Astrocyte (in vitro differentiated cells and primary cell): ENCODE measurements at places on chromosomes 3 and 15. TPM values are rescaled to one million over a fixed set of nuclear protein-coding genes. Genes with fewer than 3 reads are reported as not detected.

DNA sequence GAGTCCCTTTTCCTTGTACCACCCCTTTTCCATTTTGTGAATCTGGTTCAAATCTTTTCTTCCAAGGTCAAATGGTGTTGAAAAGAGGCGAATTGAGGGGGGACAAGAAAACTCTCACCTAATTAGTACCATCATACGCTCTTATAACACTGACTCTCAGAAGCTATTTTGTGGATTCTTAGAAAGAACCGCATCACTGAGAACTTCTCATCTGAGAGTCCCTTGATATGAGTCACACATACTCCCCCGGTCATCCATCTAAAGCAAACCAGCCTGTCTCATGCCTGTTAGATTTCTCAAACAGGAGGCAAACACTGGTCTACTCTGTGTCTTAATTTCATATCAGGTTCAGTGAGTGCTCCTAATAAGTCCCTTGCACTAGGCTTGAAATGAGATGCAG is 76.5 kb upstream of the SPRED1 start:
- no peak overlapping the region for H3K27ac ChIP-seq

DNA sequence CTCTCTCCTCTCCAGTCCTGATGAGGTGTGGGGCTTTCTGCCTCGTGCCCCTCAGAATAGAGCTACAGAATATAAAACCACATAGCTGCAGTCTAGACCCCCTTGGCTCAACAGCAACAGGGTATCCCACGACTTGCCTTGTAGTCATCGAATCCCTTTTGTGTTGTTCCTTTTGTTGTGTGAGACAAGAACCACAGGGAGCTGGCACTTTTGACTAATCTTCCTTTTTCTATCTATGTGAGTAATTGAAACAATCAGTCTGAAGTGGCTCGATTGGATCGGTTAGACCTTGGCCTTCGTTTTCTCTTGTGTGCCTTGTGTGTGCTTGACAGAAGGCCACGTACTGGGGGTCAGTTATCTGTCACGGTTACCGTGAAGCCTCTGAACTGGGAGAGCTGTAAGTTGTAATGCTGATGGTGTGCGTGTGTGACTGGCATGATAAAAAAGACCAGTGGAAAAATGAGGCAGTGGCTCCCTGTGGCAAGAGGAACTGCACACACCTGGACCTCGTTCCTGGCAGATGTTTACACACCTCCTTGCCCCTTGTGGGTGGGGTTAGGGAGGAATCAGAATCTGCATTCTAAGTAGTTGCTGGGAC is 23.2 kb upstream of the IQCF6 start:
- no peak for DNase-seq
- peaks cover 12% of the 10 kb centered on the region for H3K27me3 ChIP-seq
- H3K36me3 ChIP-seq = no peaks in the 10 kb centered on the region
- no peaks in the 10 kb centered on the region for H3K4me1 ChIP-seq
- H3K27ac ChIP-seq = no peak overlapping the region

DNA sequence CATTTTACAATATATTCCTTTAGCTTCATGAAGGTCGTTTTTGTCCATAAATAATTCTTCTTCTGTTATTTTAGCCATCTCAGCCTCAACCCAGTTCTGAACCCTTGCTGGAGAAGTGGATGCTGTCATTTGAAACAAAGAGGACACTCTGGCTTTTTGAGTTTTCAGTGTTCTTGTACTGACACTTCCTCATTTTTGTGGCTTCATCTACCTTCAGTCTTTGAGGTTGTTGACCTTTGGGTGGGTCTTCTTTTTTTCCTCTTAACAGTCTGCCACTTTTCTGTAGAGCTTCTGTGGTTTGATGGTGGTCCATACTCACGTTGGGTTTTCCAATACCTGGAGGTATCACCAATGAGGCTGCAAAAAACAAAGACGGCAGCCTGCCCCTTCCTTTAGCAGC is 650.9 kb downstream of the PDCD6IP start:
- no peaks in the 10 kb centered on the region for H3K27me3 ChIP-seq
- DNase-seq = no peak
- no peak overlapping the region for H3K27ac ChIP-seq
- no peaks in the 10 kb centered on the region for H3K36me3 ChIP-seq

DNA sequence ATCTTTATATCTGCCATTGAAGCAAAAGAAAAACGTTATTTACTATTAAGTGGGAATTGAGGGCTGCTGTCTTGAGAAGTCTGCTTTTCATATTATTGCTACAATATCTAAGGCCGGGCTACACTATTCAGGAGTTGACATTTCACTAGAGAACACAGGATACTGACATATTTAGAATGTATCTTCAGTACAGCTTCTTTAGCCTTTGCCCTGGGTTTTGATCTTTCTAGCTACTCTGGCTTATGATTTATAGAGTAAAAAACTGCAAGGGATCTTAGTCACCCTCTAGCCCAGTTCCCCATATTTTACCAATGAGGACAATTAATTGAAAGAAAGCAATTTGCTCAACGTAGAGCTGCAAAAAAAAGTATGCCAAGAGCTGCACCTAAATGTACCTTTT is 307.4 kb upstream of the DPPA4 start:
- H3K27me3 ChIP-seq = no peaks in the 10 kb centered on the region
- H3K4me1 ChIP-seq = no peaks in the 10 kb centered on the region
- no peak overlapping the region for H3K4me3 ChIP-seq
- no peak for DNase-seq

GRCh38 chr15:62798536-62798935 is 244.0 kb upstream of the TPM1 start:
- no peak for DNase-seq
- no peaks in the 10 kb centered on the region for H3K4me1 ChIP-seq
- H3K4me3 ChIP-seq = no peak overlapping the region

GRCh38 chr3:9347887-9348286 is 15.0 kb upstream of the THUMPD3 start:
- H3K27ac ChIP-seq = peak overlapping the region; percentile 74
- H3K36me3 ChIP-seq = no peaks in the 10 kb centered on the region
- DNase-seq = peak; percentile 96
- peaks cover 35% of the 10 kb centered on the region for H3K4me1 ChIP-seq
- H3K4me3 ChIP-seq = no peak overlapping the region

GRCh38 chr3:19972054-19972453 is 25.2 kb downstream of the RAB5A start:
- DNase-seq = peak; percentile 43
- H3K4me3 ChIP-seq = no peak overlapping the region
- no peak overlapping the region for H3K27ac ChIP-seq
- peaks cover 4% of the 10 kb centered on the region for H3K4me1 ChIP-seq
- H3K36me3 ChIP-seq = peaks cover 20% of the 10 kb centered on the region
- no peaks in the 10 kb centered on the region for H3K27me3 ChIP-seq

DNA sequence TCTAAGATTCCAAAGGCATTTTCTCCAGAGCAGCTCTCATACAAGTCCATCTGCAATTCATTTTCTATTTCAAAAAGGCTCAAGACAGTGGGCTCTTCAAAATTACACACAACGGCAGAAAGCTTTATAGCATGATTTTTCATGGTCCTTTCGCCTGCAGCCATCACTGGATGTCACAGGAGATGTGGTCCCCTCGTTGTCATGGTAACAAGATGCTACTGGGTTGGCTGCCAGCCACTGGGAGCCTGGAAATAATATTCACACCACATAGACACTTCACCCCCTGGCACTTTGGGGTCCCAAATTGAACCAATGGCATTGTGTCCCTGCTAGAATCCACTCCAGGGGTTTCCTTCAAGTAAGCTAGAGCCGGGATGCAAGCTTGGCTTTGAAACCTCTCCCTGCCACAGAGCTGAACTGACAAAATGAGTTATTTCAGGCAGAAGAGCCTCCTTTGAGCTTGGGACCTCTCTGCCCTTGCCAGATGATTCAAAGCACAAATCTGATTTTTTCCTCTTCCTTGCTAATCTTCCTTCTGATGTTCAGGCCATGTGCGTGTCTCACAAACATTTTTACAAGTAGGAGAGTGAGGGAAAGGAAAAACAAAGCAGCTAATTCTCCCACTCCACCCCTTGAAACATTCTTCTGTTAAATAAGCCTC is 512.6 kb upstream of the ADAMTS9 start:
- H3K4me1 ChIP-seq = no peaks in the 10 kb centered on the region
- H3K27ac ChIP-seq = no peak overlapping the region
- no peaks in the 10 kb centered on the region for H3K36me3 ChIP-seq

GRCh38 chr3:151210676-151211381 is 7.8 kb upstream of the GPR171 start:
- no peak for DNase-seq
- H3K36me3 ChIP-seq = no peaks in the 10 kb centered on the region
- H3K27me3 ChIP-seq = no peaks in the 10 kb centered on the region
- no peak overlapping the region for H3K4me3 ChIP-seq
- H3K4me1 ChIP-seq = no peaks in the 10 kb centered on the region
- H3K27ac ChIP-seq = no peak overlapping the region

DNA sequence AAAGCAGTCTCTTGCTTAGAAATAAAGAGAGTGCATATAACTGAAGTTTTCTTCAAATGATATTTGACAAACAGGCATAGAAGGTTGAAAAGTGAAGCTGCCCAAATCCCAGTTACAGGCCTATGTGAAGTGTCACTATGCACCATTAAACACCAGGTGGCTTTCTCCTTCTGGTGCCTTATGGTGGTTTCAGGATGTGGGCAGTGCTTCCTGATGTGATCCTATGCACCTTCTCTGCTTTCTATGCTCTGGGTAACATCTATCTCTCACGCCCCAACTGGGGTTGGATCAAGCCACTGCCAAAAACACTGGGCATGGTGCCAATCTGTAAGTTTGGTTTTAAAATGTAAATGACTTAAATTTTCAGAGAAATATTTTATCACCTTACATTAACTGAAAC is 744.7 kb downstream of the TUSC7 start:
- DNase-seq = no peak
- H3K27ac ChIP-seq = no peak overlapping the region
- no peaks in the 10 kb centered on the region for H3K27me3 ChIP-seq
- no peak overlapping the region for H3K4me3 ChIP-seq
- H3K36me3 ChIP-seq = no peaks in the 10 kb centered on the region

- no peaks in the 10 kb centered on the region for H3K4me1 ChIP-seq
- H3K27ac ChIP-seq = no peak overlapping the region
- no peaks in the 10 kb centered on the region for H3K27me3 ChIP-seq
- no peaks in the 10 kb centered on the region for H3K36me3 ChIP-seq
Observed at GRCh38 chr3:113110267-113110666, 101.1 kb upstream of the BOC start.

DNA sequence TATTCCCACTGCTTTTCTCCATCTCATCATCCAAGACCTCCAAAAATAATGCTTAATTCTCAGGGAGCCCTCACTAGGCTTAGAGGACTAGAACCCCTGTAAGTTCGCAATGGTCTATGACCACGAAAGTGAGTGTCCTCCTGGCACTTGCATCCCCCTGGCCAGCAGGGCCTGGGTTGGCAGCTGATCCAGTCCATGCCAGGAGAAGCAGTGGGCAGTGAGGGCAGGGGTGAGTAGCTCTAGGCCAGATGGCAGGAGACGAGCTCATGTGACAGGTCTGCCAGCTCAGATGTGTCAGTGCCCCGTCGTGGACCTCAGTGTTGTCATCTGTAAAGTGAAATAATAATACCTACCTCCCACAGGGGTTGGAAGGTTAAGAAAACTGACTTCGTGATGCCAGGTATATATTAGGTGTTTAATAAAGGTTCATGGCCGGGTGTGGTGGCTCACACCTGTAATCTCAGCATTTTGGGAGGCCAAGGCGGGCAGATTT is 11.1 kb downstream of the GP5 start:
- H3K27me3 ChIP-seq = peaks cover 12% of the 10 kb centered on the region
- no peaks in the 10 kb centered on the region for H3K4me1 ChIP-seq
- H3K36me3 ChIP-seq = no peaks in the 10 kb centered on the region
- H3K27ac ChIP-seq = no peak overlapping the region
- DNase-seq = no peak

GRCh38 chr3:132660811-132661070 is 612 bp downstream of the UBA5 start:
- H3K27me3 ChIP-seq = no peaks in the 10 kb centered on the region
- peaks cover 12% of the 10 kb centered on the region for H3K4me1 ChIP-seq

DNA sequence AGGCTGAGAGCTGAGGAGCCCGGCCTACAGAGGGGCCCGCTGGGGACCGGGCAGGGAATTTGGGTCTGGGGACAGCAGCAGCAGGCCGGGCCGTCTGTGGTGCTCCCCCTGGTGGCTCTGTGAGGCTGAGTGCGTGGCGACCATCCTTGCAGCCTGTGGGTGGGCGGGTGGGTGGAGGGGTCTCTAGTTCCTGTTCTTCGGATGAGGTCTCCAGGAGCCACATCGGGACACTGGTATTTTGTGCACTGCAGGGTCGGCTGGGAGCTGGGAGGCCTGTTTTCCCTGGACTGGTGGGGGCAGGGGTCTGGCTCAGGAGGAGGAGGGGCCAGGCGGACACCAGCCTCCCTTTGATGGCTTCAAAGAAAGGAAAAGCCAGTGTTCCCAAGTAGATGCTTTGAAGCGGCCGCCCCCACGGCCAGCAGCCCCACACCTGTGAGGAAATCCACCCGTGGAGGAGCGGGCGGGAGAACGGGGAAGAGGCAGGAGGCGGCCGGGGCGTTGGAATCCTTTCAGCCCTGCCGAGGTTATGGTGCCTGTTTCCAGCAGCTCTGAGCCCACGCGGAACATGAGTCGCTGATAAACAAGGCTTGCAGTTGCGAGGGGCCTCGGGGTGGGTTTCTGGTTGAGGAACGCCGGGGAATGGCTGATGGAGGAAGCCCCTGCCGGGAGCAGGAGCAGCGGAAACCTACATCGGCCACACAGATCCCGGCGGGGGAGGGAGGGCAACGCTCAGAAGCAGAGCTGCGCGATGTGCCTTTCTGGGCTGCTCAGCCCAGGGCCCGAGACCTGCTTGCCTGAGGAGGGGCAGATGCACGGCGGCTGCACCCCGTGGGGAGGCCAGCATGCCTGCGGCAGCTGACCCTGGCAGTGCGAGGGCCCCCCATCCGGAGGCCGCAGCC is 154.3 kb downstream of the NSMCE3 start:
- peak overlapping the region; percentile 44 for H3K4me3 ChIP-seq
- H3K36me3 ChIP-seq = no peaks in the 10 kb centered on the region
- no peak for DNase-seq

- no peaks in the 10 kb centered on the region for H3K36me3 ChIP-seq
- no peaks in the 10 kb centered on the region for H3K27me3 ChIP-seq
- H3K4me3 ChIP-seq = no peak overlapping the region
- no peaks in the 10 kb centered on the region for H3K4me1 ChIP-seq
- H3K27ac ChIP-seq = no peak overlapping the region
- no peak for DNase-seq
Observed at GRCh38 chr3:173351886-173352285, 45.7 kb upstream of the NLGN1 start.

- H3K36me3 ChIP-seq = no peaks in the 10 kb centered on the region
- no peak for DNase-seq
- no peak overlapping the region for H3K4me3 ChIP-seq
Observed at GRCh38 chr3:142633073-142633472, 36.9 kb downstream of the PLS1 start.

Gene CASR
- total RNA-seq = not detected in 2 replicates

Gene TGM4
- total RNA-seq = 0.18 TPM in 1 of 2 replicates, not detected in the other

Gene NANOGP8
- not detected in 2 replicates for total RNA-seq

Gene ATR
- 22.3 and 26.9 TPM in 2 replicates for total RNA-seq

Gene SMAD6
- 2.7 and 4.0 TPM in 2 replicates for total RNA-seq

Gene TUBGCP5
- total RNA-seq = 13.3 and 13.8 TPM in 2 replicates
